Activated T-helper 1 cell treated with anti-CD3 and anti-CD28 coated beads, Interleukin-2, amount 50 U/mL, for 16 hours (primary cell): ENCODE measurements at places on chromosomes 2 and 18.
A peak's percentile ranks its signal among the peaks of the same experiment; 100 is the strongest.

- no peak for DNase-seq
Measured at GRCh38 chr2:238593236-238593635, 166.5 kb downstream of the ASB1 start.

DNA sequence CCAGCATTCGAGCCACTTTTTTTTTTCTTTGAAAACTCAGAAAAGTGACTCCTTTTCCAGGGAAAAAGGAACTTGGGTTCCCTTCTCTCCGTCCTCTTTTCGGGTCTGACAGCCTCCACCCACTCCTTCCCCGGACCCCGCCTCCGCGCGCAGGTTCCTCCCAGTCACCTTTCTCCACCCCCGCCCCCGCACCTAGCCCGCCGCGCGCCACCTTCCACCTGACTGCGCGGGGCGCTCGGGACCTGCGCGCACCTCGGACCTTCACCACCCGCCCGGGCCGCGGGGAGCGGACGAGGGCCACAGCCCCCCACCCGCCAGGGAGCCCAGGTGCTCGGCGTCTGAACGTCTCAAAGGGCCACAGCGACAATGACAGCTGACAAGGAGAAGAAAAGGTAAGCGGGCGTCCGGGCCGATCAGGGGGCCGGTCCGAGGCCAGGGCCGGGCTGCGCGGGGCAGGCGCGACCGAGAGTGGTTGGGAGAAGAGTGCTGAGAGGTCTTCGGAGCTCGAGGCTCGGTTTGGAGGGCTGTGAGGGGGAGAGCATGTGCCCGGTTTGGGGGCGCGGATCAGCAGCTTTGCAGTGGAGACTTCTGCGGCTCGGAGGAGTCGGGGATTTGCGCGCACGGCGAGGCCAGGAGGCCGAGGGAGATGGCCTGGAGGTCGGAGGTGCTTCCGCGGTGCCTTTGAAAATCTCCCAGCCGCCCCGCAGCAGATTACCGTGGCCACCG lies 502 bp downstream of the EPAS1 start:
- peak; percentile 38 for DNase-seq

GRCh38 chr2:18930971-18931370 lies 341.6 kb upstream of the NT5C1B start:
- DNase-seq, result no peak

DNA sequence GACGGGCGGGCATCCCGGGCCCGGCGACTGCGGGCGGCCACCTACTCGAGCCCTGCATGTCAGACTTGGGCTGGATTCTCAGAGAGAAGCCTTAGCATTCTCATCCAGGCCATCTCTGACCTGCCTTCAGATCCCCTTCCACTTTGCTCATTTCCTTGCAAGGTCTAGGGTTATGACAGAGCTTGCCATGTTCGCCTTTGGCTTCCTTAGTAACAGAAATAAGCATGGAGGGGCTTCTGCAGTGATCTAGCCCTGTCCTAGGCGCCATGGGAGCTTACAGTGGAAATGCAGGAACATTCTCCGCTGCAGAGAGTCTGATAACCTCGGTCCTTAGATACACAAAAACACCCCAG lies 632 bp upstream of the ACVR1 start:
- no peak for DNase-seq

GRCh38 chr18:68438536-68438935 lies 276.4 kb downstream of the TMX3 start:
- no peak for DNase-seq

DNA sequence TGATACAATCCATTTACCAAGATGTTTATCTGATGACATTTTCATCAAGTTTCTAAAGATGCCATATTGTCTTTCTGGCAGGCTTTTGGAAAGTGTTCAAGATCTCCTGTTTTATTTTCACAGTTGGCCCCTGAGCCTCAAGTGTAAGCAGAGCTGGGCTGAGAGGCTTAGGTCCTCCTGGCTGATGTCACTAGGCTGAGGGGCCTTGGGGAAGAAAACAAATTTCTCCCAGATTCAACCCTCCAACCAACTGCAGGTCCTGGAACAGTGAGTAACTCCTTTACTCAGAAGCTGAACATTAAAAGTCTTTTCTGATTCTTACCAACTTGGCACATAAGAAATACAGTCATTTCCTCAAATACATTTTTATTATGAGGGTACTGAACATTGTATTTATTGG lies 14.9 kb upstream of the IL1RL1 start:
- DNase-seq, result no peak
